Ureter (tissue), 1 donor: ENCODE measurements at places on chromosomes 13 and 19. TPM values are rescaled to one million over a fixed set of nuclear protein-coding genes. Genes with fewer than 3 reads are reported as not detected.

LILRB4 gene
- total RNA-seq, result 3.1 TPM

CCDC8 gene
- total RNA-seq, result 10.7 TPM

SLC15A1 gene
- 8.9 TPM for total RNA-seq

- DNase-seq, result no peak
These were observed 7.0 kb upstream of the MYDGF start for GRCh38 chr19:4676955-4677731.

ZNF112 gene
- 8.7 TPM for total RNA-seq

FUT3 gene
- total RNA-seq, result 32.0 TPM

DNA sequence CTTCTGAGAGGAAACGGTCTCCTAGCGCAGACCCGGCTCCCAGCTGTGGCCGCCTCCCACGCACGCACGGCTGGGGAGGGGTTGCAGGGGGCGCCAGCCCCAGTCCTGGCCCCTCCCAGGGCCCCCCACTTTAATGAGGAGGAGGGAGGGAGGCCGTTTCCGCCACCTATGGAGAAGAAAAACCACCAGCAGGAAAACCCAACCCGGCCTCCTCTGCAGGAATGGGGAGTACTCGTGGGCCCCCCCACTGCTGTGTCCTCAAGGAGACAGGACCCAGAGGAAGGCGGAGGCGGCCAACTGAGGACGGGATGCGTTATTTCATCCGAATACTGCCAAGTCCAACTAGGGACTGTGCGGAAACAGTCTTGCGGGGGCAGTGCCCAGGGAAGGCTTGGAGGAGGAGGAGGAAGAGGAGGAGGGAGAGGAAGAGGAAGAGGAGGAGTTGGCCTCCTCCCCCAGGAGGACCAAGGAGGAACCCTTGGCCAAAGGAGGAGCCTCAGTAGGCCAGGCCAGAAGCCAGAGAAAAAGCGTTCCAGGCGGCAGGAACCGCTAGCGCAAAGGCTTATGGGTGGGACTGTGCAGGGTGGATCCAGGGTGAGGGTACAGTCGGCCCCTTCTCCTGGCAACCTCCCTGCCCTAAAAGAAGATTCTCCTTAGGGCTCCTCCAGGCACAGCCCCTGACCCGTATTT, 3.9 kb upstream of the SSBP4 start:
- DNase-seq, result peak; percentile 78

ACTMAP gene
- 11.3 TPM for total RNA-seq

PALM3 gene
- total RNA-seq, result 24.1 TPM

KASH5 gene
- total RNA-seq, result not detected

DNA sequence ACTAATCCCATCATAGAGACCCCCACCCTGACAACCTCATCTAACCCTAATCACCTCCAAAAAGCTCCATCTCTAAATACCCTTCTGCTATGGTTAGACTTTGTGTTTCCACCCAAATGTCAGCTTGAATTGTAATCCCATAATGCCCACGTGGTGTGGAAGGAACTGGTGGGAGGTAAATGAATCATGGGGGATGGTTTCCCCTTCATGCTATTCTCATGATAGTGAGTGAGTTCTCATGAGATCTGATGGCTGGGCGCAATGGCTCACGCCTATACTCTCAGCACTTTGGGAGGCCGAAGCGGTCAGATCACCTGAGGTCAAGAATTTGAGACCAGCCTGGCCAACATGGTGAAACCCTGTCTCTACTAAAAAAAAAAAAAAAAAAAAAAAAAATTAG, 2.6 kb downstream of the VMAC start:
- DNase-seq, result no peak

TRPM4 gene
- 110 TPM for total RNA-seq

PABPC3 gene
- 0.29 TPM for total RNA-seq

GRCh38 chr19:46306501-46306900, 9.7 kb downstream of the HIF3A start:
- DNase-seq, result no peak

DNA sequence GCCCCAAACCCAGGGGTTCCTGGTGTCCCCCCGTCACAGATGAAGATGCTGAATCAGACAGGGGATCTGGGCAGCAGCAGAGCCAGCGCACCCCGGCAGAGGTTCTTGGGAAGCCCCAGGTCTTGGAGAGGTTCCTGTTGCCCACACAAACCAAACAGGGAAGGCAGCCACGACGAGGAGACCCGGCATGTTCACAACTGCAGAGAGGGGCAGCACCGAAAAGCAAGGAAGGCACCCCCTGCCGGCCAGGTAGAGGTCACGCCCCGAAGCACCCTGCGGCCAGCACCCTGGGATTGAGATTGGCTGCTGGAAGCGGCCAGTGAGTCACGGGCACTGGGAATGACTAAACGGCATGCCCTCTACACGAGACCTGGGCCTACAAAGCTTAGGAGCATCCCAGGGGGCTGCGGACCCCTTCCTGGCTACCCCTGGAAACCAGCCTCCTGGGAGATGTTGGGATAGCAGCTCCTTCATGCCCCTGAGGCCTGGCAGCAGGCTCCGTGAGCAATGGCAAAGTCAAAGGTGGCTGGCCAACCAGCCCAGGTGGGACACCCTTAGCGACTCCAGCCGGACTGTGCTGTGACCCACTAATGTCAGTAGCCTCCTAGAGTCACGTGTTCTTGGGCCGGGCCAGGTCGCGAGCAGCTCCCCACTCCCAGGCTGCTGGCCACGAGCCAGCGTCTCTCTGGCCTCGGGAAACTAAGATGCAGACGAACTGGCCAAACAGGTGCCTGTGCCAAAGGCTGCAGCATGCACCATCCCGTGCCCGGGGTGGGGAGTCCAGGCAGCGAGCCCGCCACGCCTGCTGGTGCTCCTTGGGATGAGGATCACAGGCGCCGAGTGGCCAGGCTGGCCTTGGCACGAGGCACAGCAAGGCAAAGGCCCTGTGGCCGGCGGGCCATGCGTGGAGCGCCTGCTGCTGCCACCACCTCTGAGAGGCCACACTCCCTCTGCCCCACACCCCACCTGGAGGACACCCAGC, 43.2 kb downstream of the MLLT1 start:
- peak; percentile 90 for DNase-seq

- DNase-seq, result no peak
These were observed 9.3 kb upstream of the CEACAM3 start for GRCh38 chr19:41787055-41787454.

GRCh38 chr19:4707322-4707721, 16.3 kb downstream of the DPP9 start:
- no peak for DNase-seq

GRCh38 chr19:49441210-49441959, at the start of gene SLC17A7:
Gene SLC17A7 (minus strand): TSS chr19:49441527. CDS start chr19:49441379, 148 bp downstream.
- DNase-seq, result no peak

GRCh38 chr13:52947921-52948373, 80.7 kb upstream of the OLFM4 start:
- no peak for DNase-seq

GRCh38 chr13:40194224-40194806, 472.1 kb downstream of the FOXO1 start:
- no peak for DNase-seq

- DNase-seq, result no peak
These were observed 180.7 kb downstream of the MTUS2 start for GRCh38 chr13:29000826-29001225.

GRCh38 chr13:106088085-106088484, 447.4 kb downstream of the EFNB2 start:
- no peak for DNase-seq

DNA sequence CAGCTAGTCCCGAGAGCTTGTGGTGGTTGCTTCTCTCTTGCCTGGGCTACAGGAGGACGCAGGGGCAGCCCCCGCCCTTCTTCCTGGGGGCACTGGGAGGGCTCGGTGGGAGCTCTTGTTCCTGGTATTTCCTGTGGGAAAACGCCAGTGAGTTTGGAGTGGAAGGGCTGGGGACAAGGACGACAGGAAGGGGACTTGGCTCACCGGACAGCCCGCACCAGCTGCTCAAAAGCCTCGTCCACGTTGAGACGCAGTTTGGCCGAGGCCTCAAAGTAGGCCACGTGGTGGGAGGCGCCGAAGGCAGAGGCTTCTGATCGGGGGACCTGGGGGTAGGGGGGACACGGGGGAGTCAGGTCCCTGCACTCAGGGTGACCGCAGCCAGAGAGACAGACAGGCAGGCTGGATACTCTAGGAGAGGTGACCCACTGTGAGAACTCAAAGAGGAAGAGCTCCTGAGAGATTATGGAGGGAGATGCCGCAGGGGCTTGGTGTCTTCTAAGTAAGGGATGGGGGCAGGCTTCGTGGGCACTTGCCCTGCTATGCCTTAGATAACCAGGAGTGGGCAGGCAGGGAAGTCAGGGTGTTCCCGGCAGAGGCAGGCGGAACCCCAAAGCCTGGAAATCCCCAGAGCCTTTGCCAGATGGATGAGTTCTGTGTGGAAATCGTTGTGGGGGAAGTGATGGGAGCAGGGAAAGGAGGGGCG, 4.3 kb downstream of the RRAS start:
- no peak for DNase-seq

DNA sequence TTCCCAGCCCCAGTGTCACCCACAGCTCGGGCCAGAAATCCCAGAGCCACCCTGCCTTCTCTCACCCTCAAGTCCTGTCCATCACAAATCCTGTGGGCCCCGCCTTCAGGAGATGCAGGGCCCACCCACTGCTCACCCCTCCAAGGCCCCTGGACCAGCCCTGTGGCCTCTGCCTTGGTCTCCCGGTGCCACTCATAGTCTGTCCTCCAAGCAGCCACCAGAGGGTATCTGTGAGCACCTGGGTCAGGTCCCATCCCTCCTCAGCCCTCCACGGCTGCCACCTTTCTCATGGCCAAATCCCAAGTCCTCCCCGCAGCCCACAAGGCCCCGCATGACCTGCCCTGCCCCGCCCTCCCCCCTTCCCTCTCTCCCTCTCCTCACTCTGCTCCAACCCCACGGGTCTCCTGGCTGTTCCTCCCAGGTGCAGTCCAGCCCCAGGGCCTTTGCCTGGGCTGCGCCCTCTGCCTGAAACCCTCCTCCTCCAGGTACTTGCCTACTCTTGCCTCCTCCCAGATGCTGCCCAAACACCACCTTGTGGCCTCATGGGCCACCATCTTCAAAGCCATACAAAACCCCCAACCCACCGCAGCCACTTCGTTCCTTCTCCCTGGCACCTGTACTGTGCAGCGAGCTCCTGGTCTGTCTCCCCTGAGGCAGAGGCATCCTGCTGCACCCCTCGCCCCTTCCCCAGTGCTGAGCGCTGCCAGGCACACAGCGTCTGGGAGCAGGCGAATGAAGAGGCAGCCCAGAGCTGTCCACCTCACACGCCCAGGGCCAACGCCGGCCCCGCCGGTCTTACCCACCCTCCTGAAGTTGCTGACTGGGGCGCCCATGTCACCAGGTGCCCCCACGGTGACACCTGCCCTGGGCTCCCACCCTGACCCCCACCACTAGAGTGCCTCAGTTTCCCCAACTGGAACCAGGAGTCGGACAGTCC, 13.2 kb upstream of the UQCR11 start:
- no peak for DNase-seq

- no peak for DNase-seq
These were observed 1.8 kb downstream of the MBD3 start for GRCh38 chr19:1590641-1591397.

DNA sequence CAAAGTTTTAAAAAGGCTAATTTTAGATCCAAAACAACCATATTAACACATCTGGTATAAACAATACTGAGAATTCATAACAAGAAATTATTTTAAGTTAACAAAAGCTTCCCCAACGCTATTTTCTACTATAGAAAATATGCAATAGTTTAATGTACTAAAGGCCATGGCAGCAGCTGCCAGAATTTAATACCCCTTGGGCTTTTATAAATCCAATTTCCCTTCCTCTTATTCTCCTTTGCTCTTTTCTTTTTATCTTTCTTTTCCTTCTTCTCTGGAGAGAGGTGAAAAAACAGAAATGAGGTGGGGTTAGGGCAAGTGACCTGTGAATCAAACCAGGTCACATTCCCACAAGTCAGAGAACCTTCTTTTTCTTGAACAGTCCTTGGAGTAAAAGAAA, 58.9 kb downstream of the ENOX1 start:
- DNase-seq, result no peak

DNA sequence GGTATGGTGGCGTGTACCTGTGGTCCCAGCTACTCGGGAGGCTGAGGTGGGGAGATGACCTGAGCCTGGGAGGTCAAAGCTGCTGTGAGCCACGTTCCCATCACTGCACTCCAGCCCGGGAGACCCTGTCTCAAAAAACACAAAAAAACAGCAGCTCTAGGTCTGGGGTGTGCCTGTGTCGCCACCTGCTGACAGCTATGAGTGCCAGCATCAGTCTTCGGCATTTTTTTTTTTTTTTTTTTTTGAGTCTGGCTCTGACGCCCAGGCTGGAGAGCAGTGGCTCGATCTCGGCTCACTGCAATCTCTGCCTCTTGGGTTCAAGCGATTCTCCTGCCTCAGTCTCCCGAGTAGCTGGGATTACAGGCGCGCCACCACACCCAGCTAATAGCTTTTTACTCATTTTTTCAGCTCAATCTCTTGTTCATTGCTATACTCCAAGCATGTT, 10.1 kb downstream of the AP2S1 start:
- DNase-seq, result peak; percentile 62

DNA sequence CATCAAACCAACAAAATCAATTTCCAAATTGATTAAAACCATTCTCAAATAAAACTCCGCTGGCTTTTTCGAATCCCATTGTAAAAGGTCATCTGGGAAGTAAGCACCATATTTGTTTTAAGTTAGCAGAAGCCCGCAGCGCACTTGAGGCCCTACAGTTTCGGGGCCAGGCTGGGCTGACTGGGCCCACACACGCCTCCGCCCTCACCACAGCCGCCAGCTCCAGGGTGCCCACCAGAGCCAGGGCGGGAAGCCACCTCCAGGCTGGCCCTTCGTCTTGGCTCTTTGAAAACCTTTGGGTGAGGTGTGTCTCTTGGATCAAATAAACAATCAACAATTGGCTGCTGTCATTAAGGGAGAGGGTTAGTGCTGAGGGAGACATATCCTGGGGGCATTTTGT, 133.3 kb downstream of the SOX1 start:
- DNase-seq, result no peak

- no peak for DNase-seq
These were observed 549 bp downstream of the SMIM17 start for GRCh38 chr19:56643460-56643955.

DNA sequence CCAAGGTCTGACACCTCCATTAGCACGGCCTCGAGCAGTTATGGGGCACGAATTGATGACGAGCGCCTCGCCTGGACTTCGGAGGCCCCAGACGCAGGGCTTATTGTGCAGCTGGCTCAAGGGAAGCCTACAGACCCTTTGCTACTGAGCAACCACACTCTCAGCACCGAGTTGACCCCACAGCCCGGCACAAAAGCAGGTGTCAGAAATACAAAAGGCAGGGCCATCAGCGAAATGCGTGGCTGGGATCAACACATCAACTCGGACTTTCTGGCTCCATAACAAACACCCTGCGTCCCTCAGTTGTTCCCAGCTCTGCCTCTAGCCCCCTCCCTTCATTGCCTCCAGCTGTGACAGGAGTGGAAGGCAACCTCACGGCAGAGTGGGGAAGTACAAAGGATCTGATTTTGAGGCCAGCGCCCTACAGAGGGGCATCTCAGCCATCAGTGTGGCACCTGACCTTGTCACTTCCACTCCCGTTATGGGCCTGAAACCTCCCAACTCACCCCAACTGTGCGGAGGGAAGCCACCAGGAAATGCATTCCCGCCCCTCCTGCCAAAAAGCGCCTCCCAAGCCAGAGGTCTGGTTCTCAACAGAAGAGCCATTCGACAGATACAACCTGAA, 18.0 kb downstream of the PEPD start:
- DNase-seq, result no peak
